Airway epithelial cell (primary cell): ENCODE measurements at places on chromosomes 16 and 17. TPM values are rescaled to one million over a fixed set of nuclear protein-coding genes. Genes with fewer than 3 reads are reported as not detected.

C16orf95 gene
- 1.7 and 3.6 TPM in 2 replicates for total RNA-seq

CIBAR2 gene
- not detected in 2 replicates for total RNA-seq

DOC2A gene
- 0.71 TPM in 1 of 2 replicates, not detected in the other for total RNA-seq

SCGB1C2 gene
- total RNA-seq, result not detected in 2 replicates

ARL16 gene
- total RNA-seq, result 45.1 and 45.5 TPM in 2 replicates
